ENCODE measurements at places on chromosomes 3 and 15.

DNA sequence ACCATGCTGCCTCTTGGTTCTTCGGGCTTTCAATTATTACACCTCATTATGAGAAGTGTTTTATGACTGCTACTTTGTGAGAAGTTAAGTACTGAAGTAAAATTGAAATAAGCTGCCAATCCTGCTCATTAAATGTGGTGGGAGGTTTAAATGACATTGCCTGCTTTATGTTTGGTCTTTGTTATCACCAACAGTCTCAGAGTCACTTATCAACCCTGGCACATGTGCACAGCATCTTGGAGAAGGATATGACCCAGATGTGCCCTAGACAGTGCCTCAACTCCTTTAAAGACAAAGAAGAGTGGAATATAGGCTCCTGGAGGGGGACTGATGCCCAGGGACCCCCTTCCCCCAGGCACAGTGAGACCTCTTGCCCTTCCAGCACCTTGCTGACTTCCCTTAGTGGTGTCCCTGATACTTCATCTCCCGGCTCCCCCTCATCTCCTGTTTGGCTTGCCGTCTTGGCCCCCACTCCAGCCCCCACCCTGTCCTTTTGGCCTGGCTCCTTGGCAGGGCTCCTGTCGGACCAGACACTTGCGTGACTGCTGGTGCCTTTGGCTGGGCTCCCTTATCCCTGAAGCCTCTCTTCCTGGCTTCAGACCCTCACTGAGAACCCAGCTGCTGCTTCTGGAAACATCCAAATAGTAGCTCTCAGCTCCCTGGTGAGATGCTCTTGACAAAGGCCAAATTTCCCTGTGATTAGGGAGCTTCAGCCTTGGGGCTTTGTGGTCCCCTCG is 39.8 kb downstream of the ARHGAP31 start:
- no peak for DNase-seq

DNA sequence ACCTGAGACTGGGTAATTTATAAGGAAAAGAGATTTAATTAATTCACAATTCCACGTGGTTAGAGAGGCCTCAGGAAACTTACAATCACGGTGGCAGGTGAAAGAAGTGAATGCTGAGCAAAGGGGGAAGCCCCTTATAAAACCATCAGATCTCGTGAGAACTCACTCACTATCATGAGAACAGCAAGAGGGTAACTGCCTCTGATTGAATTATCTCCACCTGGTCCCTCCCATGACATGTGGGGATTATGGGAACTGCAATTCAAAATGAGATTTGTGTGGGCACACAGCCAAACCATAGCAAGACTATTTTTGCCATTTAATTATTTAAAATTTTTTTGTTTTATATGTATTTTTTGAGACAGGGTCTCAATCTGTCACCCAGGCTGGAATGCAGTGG is 27.0 kb upstream of the KCTD6 start:
- DNase-seq, result no peak

- no peak for DNase-seq
Measured at GRCh38 chr3:73581134-73581846, 43.5 kb downstream of the PDZRN3 start.

GRCh38 chr15:45355860-45356259 is 22.5 kb downstream of the GATM start:
- DNase-seq, result no peak

GRCh38 chr3:146544929-146545528 is 622 bp upstream of the PLSCR1 start:
- no peak for DNase-seq

GRCh38 chr3:46866720-46867549 is 3.7 kb upstream of the MYL3 start:
- DNase-seq, result peak; percentile 68

DNA sequence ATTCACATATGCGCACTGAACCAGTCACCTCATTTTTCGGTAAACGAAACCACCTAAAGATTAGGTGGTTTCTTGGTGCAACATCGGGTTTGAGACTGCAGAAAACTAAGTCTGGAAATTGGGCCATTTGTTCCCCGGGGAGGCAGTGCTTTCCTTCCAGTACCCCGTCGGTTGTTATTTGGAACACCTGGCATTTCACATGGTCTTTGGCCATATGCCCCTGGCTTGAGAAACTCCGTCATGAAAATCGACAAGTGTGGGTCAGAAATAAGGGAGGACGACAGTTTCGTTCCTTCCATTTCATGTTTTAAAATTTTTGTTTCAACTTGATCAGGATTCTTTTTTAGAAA is 544 bp upstream of the GATM start:
- DNase-seq, result peak; percentile 44

DNA sequence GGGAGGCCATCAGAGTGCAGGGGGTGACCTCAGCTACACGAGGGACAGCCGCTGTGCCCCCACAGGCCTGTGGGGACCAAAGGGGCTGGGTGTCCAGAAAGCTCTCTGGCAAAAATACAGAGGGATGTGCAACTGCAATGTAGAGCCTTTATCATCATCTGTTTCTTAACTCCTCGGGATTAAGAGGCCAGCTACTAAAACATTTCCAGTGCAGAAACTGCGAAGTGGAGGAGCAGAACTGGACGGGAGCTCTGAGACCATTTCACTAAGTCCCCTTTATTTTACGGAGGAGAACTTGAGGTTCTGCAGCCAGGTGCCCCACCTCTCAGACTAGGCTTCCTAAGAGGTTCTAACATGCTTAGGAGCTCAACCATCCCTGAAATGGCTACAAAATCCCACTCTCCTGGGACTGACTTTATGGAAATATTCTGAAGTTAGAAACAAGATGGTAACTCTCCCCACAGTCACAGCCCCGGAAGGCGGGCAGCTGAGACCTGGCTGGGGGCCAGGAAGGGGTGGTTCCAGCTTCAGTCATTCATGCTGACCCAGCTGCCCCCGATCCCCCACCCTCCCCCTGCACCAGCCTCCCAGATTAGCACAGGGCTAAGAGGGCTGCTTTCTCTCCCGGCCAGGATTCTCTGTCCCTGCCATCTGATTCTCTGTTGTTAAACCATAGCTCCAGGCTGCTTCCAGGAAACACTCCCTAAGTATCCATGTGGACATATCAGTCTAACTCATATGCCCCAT is 40.3 kb downstream of the UMPS start:
- no peak for DNase-seq

- no peak for DNase-seq
Measured at GRCh38 chr3:44915702-44916438, 41.5 kb downstream of the TGM4 start.

GRCh38 chr15:46685681-46686080 is 1031.6 kb upstream of the SEMA6D start:
- DNase-seq, result no peak

DNA sequence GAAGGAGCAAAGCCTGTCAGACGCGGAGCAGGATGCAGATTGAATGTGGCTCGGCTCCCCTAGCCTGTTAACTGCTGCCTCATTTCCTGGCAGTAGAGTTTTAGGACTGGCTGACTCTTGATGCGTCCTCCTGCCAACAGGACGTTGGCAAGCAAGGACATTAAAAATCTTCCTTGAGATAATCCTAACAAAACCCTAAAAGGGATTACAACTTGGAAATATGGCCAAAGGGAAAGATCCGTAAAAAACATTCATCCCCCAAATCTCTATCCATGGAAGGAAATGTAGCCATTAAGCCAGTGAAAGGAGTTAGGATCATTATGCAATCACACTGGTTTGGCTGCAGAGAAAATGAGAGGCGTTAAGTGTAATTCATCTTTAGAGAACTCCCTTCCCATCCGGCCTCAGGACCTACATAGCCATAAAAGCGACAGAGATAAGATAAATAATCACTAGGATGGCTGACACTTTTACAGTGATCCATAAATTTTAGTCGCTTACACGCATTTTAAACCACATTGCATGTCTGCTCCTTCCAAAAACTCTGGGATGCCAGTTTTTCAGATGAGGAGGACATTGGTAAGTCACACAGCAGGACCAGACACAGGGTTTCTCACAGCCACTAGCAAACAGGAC is 44.5 kb upstream of the C3orf80 start:
- no peak for DNase-seq

DNA sequence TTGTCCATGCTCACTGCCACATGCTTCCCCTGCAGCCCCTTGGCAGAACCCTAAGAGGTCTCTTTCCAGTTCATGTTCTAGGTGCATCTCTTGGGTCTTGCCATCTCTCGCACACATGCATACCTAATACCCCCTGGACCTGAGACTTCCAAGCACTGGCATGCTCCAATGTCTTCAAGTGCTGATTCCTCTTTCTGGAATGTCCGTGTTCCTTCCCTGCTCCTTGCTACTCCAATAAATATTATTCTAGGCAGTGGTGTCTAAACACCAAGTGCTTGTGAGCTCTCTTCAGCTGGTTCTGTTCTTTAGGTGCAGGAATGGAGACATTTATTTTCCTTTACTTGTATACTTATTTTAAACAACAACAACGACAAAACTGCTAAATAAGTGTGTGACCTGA is 370.1 kb downstream of the LPP start:
- no peak for DNase-seq

DNA sequence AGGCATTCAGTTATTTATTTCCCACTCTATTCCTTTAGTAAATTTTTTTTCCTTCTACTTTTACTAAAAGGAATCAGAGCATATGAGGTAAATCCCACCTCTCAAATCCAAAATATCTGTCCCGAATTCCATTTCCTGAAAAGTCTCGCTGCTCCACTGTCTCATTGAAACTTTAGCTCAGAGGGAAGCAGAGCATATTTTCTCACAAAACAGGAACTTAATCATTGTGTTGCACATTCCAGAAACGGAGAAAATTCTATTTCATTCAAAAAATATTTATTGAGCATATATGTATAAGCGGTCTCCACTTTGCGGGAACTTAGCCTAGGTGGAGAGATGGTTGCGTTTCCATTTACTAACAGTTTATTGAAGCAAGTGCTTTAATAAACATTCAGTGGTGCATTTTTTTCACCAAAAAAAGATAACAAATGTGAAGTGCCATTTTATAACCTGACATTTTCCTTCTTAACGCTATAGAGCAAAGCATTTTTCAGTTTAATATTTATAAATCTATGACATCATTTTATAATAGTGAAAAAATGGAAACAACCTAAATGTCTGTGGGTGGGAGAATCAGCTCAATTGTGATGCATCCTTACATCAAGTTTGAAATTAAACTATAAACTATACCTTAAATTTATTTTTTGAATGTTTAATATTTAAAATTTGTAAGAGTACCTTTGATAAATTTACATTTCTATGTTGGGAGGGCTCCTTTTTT is 67.2 kb upstream of the CSTA start:
- DNase-seq, result no peak

GRCh38 chr15:81507831-81508230 is 133.8 kb upstream of the TMC3 start:
- no peak for DNase-seq

DNA sequence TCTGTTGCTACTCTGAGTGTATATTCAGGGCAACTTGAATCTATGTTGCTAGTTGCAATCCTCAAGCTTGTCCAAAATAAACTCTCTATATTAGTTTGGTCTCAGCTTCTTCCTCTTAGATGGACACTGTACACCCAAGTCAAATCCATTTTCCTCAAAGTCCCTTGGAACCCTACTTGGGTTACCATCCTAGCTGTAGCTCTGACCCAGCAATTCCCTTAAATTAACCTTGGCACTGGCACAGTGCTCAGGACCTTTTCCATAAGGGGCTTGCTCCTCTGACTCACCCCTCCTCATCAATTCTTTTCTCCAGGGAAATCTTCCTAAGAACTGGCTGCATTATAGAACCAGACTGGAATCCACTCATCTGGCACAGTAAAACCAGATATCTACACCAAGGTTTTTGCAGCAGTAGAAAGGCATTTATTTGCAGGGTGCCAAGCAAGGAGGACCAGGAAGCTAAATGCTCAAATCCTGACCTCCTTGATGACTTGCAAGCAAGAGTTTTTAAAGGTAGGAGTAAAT is 44.9 kb upstream of the B3GALNT1 start:
- no peak for DNase-seq

DNA sequence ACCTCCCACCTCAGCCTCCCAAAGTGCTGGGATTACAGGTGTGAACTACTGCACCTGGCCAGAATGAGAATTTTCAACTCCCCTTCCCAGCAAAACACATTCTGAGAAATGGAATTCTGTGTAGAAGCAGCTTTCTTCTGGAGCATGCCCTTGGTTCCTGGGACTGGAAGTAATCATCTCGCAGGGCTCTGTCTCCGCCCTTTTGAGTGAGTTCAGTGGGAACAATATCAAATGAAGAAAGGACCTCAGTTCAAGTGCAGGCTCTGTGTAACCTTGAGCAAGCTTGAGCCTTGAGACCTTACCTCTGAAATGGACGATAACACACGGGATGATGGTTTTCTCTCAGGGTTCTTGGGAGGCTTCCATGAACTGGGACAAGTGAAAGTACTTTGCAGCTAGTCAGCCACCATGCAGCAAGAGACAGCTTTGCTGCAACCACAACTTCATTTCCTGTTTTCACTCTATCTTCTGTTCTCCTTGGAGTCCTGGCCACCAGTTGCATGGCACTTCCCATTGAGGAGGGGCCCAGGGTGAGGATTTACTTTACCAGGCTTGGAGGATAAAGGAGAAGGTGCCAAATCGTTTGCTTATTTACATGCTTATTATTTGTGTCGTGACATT is 35.7 kb upstream of the IGF1R start:
- no peak for DNase-seq
